ENCODE measurements at places on chromosomes 4 and X. TPM values are rescaled to one million over a fixed set of nuclear protein-coding genes. Genes with fewer than 3 reads are reported as not detected.

Gene ZAR1
- not detected for total RNA-seq

Gene YIPF7
- not detected for total RNA-seq

Gene UGT2B10
- not detected for total RNA-seq

Gene TLR10
- not detected for total RNA-seq

Gene CXorf38
- total RNA-seq = 11.1 TPM

Gene TSC22D3
- total RNA-seq = 16.1 TPM

Gene KLB
- total RNA-seq = under 0.01 TPM

Gene DUSP21
- not detected for total RNA-seq

Gene SH3BP2
- total RNA-seq = 32.8 TPM

Gene DCAF8L2
- total RNA-seq = 0.19 TPM

Gene GPM6B
- total RNA-seq = 2.4 TPM

Gene LGI2
- under 0.01 TPM for total RNA-seq

Gene MEPE
- total RNA-seq = not detected

Gene CFAP99
- total RNA-seq = under 0.01 TPM

Gene MAMLD1
- total RNA-seq = 0.85 TPM

Gene SPANXA1
- total RNA-seq = not detected

Gene WAS
- total RNA-seq = 0.09 TPM

Gene SSX5
- not detected for total RNA-seq
